ENCODE measurements at places on chromosomes 1 and 21.

GRCh38 chr1:117347907-117348306, 19.3 kb upstream of the MAN1A2 start:
- no peak for DNase-seq

GRCh38 chr1:180504186-180504585, 1.8 kb upstream of the ACBD6 start:
- no peak for DNase-seq

- DNase-seq: no peak
These were observed 55.9 kb downstream of the MT1HL1 start for GRCh38 chr1:236948381-236948780.

DNA sequence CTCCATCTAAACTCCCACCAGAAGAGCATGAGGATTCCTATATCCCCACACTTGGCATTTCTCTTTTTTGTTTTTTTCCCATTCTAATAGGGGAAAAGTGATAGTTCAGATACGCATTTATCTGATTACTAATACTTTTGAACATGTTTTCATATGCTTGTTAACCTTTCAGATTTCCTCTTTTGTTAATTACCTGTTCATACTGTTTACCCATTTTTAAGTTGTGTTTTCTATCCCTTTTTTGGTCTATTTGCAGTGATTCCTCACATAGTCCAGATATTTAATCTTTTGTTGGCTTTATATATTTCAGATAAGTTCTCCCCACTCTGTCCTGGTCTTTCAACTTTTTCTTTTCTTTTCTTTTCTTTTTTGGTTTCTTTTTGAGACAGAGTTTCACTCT, 13.6 kb upstream of the PIGK start:
- no peak for DNase-seq

DNA sequence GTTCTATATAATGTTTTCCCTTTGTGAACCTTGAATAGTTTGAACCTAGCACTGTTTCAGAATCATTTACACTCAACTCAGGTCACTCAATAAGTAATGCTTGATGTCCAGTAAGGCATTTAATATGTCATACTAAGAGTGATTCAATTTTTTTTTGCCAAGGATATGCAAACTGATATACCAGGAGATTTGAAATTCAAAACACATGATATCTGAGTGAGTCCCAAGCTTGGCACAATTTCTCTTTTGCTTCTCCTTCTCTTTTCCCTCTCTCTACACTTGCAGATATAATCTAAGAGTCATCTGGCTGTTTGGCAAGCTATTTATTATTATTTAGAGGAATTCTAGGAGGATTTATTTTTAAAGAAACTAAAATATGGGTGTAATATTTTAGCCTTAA, 61.6 kb upstream of the SPAG17 start:
- DNase-seq: no peak

DNA sequence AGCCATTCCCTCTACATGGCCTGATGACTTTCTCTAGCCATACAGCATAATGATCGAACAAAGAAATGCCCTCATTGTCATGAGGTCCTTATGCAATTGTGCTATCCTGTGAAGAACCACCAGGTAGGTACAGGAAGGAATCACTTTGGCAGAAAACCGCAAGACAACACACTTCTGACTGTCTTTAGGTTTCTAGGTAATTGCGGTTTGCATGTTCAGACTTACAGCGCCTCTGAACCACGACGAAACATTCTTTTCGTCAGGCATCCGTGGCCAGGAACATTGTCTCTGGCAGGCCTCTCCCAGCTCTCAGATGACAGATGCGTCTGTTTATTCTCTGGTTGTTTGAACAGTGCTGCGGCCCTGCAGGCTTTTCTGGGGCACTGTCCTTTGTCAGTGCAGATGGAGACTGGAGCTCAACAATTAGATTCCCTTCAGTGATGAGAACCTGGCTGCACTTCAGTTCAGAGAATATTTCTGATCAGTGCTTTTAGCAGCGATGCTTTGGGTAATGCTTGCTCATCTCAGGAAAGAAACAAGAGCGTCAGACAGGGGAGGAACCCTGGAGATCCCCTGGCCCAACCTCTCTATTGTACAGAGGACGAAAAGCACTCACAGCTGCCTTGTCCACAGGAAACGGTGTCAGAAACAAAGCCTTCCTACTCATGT, 63.4 kb downstream of the B3GALT5 start:
- DNase-seq: no peak

All from natural killer cell (primary cell).